ENCODE measurements at places on chromosomes 4 and X.

GRCh38 chrX:134760650-134761049 is 102.4 kb upstream of the PLAC1 start:
- DNase-seq = no peak

- no peak for DNase-seq
Measured at GRCh38 chr4:158543191-158543590, 21.5 kb downstream of the RXFP1 start.

GRCh38 chr4:119655111-119655837 is 26.7 kb upstream of the PDE5A start:
- DNase-seq = no peak

DNA sequence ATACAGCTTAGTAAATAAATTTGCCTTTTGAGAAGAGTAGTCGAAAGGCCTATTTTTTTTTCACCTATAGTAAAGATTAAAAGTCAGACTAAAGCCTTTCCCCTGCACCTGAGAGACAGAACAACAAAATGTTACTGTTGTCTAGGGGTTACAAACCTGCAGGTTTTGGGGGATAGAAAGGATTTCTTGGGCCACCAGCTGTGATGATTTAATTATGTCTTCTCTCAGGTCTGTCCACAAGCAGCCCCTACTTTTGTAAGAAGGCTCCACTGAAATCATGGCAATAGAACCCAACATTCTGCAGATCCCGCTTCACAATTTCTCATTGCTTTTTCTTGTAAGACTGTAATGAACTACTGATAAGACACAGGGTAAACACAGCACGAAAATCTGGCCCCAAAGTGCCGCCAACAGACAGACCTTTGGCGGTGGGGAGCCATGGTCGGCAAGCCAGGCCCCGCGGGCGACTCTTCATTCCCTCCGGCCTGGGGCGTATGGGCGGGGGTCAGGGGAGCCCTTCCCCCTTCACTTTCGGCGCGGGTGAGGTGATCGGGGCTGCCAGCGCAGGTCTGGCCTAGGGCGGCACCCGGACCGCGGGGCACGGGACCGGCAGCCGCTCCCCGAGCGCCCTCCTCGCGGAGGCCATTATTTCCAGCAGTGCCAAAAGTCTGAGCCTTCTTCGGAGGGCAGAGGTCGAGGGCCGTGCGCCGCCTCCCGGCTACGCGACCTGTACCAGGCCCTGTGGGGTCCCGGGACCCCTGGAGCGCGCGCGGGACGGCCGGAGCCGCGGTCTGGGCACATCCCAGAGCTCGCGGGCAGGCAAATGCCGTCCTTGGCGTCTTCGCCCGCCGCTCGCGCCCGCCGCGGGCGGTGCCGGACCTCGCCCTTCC is 812 bp upstream of the KDM6A start:
- no peak for DNase-seq

- DNase-seq = no peak
Measured at GRCh38 chr4:112318239-112319142, 21.3 kb downstream of the ALPK1 start.

DNA sequence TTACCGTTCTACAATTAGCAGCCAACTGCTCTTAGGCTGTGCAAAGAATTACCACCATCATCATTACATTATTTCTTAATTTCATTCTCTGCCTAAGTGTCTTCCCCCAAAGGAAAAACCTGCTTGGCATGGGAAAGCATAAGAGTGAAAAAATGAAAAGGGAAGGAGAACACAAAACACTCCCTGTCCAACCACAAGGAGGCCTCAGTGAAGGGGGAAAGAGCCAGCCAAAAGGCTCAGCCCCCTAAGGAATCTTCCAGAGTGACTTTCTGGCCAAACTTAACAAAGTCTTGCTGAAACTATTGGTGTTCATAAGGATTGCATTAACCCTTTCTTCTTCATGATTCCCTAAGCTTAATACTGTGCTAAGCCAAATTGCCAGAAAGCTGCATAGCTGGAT is 287.4 kb downstream of the SMARCA1 start:
- no peak for DNase-seq

DNA sequence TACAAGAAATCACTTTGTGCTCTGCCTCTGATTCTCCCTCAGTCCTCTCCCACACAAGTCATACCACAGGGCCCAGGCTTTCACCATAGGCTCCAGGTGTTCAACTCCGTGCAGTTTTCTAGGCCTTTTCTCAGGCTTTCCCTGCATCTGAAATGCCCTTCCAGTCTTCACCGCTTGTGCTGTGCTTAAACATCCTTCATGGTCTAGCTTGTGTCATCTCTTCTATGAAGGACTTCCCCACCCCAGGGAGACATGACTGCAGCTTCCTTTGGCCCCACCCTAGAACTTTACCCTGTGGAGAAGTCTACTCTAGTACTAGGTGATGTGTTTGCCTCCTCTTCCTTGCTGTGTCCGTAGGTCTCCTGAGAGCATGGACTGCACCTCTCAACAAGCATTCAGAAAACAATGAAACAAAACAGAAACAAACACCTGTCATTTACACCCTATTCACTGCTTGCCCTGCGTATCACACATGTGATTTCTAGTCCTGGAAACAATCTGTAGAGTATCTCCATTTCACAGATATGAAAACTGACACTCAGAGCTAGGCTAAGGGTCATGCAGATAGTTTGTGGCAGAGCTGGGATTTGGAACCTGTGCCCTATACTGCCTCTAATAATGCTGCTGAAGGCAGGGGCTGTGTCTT is 22.7 kb upstream of the LEF1 start:
- no peak for DNase-seq

GRCh38 chrX:107571296-107571998 is 56.9 kb upstream of the PRPS1 start:
- DNase-seq = no peak

DNA sequence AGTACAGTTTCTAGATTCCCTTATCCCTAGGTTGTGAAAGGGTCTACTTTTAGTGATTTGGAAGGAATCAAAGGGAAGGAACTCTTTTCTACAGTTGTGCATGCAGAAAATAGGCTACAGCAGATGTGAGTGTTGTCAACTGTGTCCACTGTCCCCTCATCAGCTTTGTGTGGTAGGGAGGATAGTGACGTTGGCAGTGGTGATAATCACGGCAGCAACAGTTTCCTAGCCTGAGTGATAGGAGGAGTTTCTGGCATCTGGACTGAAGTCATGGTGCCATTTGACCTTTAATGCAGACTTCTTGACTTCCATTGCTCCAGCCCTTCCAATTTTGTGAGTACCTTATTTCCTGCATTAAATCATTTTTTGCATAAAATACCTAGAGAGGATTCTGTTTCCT is 39.3 kb downstream of the SRPX start:
- no peak for DNase-seq

- DNase-seq = no peak
Measured at GRCh38 chrX:45385757-45386156, 185.1 kb upstream of the DIPK2B start.

GRCh38 chr4:173746424-173746823 is 216.4 kb upstream of the HAND2 start:
- no peak for DNase-seq

- DNase-seq = no peak
Measured at GRCh38 chr4:168646001-168646768, 149.3 kb downstream of the PALLD start.

DNA sequence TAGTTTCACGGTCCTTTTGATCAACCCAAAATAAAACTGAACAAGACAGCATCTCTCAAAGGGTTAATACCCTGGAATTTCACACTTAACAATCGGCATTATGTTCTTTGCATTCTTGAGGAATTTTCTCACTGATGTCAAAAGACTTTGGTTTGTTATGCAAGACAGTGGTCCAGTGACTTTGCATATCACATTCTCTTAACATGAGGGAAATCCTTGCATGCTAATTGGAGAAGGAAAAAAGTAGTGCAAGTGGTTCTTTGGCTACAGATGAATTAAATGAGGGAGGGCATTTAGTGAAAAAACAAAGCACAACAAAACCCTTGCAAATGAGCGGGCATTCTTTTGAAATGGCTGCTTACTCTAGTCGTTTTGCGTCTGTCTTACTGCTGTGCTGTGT is 105.1 kb upstream of the LIMCH1 start:
- DNase-seq = no peak

DNA sequence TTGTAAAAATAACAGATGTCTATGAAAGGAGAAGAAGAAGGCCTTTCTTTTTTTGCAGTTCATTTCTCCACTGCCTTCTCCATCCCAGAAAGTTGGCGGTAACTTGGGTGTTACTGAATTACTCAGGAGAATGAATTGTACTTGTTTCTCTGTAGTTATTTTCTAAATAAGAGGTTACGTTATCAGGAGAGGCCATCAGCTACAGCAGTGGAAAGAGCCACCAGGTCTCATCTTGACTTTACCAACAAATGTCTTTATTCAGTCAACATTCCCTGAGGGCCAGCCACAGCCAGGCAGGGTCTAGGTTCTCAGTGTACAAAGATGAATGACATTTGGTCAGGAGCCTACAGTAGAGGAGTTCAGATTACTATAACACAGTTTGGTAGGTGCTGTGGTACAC is 8.1 kb downstream of the HADH start:
- no peak for DNase-seq

DNA sequence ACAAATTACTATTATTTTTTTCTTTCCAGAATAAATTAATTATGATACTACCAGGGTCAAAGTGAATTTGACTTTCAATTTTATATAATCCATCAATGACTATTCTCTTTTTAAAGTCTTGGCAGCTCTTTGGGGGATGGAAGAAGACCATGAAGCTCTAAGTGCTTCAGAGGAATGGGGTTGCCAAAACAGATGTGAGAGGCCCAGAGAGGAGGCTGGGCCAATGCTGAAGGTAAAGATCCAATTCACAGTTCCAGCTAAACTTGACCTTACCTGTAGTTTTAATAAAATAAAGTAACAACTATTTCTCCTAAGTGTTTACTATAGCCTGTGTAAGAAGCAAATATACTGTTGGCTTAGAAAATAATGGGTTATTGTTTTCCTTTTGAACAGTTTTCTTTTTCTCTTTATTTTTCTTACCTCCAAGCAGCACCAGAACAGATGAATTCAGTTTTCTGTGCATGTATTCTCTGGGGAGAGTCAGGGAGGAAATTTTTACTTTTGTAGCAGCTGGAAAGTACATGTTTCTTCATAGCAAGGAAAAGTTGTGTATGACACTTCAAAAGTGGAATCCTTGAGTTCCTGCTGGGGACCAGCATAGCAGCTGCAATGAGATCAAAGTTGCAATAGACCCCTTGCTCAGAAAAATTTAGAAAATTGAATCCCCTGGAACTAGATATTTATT is 104.9 kb downstream of the CEP44 start:
- DNase-seq = no peak

DNA sequence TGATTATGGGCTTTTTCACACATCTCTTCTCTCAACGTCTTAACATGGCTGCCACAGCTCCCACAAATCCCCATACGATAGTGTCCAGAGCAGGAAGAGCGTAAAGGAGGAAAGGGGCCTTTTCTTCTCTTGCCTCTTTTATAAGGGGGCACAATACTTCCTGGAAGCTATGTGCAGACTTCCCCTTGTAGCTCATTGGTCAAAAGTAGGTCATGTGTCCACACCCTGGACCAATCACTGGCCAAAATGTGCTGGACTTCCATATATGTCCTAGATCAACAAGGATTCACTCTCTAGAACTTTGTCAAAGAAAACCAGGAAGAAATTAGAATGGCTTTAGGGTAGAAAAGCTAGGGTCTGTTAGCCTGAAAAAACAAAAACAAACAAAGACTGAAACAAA is 26.7 kb downstream of the STK32B start:
- DNase-seq = no peak

DNA sequence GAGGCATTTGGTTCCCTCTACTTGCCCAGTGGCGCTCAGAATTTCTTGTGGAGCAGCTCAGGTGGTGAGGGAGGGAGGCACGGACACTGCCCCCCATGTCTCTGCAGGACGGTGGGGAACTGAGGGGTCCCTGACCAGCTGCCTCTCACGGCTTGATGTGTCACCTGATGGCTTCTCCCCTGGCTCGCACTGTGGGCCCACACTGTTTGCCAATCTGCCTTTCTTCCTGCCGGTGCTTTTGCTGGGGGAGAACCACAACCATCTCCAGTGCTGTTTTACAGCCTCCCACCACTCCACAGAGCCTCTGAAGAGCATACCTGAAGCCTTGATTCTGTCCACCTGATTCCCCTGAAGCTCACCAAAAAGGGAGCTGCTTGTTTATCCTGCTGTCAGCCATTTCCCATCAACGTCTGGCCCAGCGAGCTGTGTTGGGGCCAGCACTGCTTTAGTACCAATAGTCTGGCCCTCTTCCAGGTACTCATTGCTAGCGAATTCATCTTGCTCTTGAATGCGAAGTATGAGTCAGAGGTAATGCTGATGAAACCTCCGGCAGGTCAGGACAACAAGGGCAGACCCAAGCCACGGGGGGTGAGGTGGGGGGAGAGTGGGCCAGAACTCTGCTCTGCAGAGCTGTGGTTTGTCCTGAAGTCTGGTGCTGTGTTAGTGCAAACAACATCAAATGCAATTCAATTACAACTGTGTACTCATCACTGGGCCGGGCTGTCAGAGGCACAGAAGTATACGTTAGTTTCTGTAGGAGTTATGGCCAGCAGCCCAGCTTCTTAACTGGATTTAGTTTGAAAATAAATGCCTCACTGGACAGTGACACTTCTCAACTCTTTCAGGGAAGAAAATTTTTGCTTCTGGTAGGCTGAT is 208.3 kb upstream of the JADE1 start:
- DNase-seq = no peak

GRCh38 chr4:79638735-79639134 is 230.7 kb upstream of the GK2 start:
- no peak for DNase-seq

- DNase-seq = no peak
Measured at GRCh38 chr4:24831637-24832036, 36.3 kb downstream of the SOD3 start.

- DNase-seq = no peak
Measured at GRCh38 chr4:107603430-107603829, 116.6 kb downstream of the PAPSS1 start.

DNA sequence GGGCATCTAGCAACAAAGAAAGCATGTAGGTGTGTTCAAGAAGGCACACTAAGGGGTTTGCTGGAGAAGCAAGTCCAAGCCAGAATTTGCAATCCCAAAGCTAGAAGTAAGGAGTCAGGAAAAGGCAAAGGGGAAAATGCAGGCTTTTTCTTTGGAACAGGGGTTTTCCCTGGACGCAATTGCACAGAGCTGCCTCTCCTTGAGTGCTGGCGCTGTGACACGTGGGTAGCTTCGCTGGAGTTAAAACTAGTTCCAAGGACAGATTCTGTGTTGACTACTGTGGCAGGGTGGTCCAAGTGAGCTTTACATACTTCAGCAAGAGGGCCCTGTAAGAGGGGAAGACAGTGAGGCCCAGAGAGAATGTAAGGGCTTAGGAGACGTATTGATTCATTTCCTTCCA is 277.1 kb downstream of the ADGRA3 start:
- no peak for DNase-seq

- no peak for DNase-seq
Measured at GRCh38 chr4:139558235-139559088, 2.4 kb upstream of the SETD7 start.

DNA sequence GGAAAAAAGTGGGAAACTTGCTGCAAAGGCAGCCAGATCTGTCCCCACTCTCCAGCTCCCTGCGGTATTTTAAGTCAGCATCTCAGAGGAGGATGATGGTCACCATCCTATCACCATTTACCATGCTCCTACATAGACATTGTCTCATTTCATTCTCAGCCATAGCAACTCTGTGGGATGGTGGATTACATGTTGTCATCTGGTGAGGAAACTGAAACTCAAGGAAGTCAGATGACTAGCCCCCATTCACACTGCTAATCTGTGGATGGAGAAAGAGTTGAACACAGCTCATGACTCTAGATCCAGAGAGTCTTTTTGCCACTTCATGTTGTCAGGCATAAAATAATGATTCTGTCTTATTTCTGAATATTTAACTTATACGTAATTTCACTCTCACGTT is 323.5 kb downstream of the PTTG2 start:
- DNase-seq = no peak
